ENCODE measurements at places on chromosomes 3 and 15.

DNA sequence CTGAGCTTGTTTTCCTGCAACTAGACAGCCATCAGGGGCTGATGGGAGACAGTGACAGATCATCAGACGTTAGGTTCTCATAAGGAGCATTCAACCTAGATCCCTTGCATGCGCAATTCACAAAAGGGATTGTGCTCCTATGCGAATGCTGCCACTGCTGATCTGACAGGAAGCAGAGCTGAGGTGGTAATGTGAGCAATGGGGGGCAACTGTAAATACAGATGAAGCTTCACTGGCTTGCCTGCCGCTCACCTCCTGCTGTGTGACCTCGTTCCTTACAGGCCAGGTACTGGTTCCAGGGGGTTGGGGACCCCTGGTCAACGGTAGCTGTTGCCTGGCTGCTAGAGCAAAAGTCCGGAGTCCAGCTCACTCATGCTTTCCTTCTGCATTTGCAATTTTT lies 26.4 kb upstream of the KCNAB1 start:
- DNase-seq, result no peak

- no peak for DNase-seq
Observed at GRCh38 chr3:161558236-161558635, 61.6 kb downstream of the OTOL1 start.

- no peak for DNase-seq
Observed at GRCh38 chr3:113269661-113270060, 58.3 kb downstream of the BOC start.

- DNase-seq, result no peak
Observed at GRCh38 chr3:25511972-25512721, 84.1 kb downstream of the RARB start.

- no peak for DNase-seq
Observed at GRCh38 chr3:125594125-125594524, 1.2 kb downstream of the OSBPL11 start.

- DNase-seq, result no peak
Observed at GRCh38 chr3:138848696-138849095, 14.0 kb upstream of the PIK3CB start.

- no peak for DNase-seq
Observed at GRCh38 chr15:92130906-92131305, 262.8 kb upstream of the ST8SIA2 start.

- DNase-seq, result no peak
Observed at GRCh38 chr15:48803877-48804276, 7.0 kb downstream of the CEP152 start.

DNA sequence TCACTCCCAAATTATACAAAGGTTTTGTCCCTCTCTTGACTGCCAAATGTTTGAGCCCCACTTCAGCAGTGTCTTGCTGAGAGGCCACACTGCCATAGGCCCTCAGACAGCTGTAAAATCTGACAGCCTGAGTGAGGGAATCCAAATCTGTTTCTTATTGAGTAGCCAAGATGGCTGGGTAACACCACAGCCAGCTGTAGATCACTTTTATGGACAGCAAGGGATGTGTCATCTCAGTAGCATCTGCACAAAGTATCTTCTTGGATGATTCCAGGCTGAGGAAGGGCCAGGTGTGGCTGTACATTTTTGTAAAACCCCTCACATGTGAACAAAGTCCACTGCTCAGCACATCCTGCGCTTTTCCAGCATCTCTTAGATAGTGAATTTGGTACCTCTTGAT lies 237.0 kb upstream of the LRTM1 start:
- DNase-seq, result no peak

DNA sequence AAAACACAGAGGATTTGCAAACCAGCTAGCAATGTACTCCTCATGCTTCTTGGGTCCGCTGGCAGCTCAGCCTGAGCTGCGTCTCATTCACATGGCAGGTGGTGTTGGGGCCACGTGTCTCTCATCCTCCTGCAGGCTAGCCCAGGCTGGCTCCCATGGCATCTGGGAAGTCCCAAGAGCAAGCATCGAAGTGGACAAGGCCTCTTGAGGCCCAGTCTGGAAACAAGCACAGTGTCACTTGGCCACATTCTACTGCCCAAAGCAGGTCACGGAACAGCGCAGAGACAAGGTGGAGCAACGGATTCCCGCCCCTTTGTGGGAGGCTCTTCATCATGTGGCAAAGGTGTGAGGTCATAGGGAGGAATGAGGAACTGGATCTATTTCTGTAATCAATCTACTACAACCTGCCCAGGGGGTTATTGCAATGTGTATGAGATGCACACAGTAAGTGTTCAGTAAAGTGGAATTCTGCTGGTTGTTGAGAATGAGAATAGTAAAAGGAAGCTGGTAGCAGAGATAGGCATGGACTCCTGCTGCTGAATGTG lies 128.3 kb downstream of the TPRA1 start:
- DNase-seq, result no peak

DNA sequence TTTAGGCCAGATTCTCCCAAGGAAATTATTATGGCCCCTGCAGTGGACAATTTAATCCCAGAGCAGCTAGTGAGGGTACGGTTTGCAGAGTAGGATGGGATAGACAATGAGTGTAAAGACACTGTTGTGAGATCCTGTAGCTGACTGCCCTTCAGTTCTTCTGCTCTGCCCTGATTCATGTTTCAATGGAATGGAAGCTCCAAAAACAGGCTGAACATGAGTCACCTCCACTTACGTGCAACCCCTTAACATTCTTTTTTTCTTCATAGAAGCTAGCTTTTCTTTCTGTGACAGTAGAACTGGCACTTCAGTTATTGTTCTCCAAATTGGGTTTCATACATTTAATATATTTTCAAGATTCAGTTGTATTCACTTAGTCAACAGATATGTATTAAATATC lies 32.1 kb downstream of the CLDN18 start:
- no peak for DNase-seq
